HCT116 (cell line): ENCODE measurements at places on chromosomes 7 and 10.

GRCh38 chr10:42937649-42938180 is 139.2 kb upstream of the RET start:
- DNase-seq, result no peak

- DNase-seq, result no peak
These were observed 34.6 kb downstream of the MPLKIP start for GRCh38 chr7:40099837-40100236.

DNA sequence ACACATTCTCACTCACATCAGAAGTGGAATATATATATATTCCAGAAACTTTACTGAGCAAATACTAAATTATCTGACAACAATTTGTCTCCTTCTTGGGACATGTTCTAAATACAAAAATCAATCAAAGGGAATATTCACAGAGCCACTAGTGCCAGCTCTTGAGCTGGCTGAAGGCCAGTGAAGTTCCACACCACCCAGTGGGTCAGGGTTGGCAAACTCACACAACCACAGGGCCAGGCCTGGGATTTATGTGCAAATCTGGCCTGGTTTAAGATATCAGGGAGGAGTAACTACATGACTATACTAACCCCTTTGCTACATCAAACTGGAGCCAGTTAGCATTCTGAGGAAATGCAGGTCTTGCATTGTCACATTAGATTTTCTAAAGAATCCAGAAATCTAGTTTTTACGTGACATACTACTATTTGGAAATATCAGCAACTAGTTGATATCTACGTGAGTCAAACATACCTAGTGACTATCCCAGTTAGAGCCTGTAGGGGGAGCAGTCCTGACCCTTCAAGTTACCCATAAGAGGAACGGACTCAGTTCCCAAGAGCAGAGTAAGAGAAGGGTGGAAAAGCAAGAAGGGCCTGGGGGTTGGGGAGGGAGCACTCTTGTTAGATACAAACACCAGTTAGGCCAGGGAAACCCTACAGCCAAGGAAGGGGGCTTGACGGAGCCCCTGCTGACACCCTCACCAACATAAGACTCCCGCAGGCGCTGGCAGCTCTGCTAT is 600.4 kb downstream of the KCNMA1 start:
- DNase-seq, result peak; percentile 51

- DNase-seq, result no peak
These were observed 6.7 kb downstream of the SH2D4B start for GRCh38 chr10:80544316-80544953.

DNA sequence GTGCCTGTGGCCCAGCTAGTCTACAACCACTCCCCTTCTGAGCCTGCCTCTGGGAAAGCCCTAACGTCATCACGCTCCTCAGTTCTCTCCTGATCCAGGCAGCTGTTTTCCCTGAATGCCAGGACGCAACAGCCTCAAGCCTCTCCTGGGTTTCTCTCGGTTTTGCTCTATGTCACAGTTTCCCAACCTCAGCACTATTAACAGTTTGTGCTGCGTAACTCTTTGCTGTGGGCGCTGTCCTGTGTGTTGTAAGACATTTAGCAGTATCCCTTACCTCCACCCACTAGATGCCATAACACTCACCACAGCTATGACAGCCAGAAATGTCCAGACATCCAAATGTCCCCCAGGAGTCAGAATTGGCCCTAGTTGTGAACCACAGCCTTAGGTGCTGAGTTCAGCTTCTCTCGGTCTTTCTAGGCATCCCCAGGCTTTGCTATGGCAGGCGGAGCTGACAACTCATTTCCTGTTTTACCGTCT is 226.3 kb upstream of the NPVF start:
- no peak for DNase-seq

- DNase-seq, result no peak
These were observed 678.8 kb downstream of the INHBA start for GRCh38 chr7:41024126-41024525.

- DNase-seq, result no peak
These were observed 253.0 kb upstream of the PPP2R2D start for GRCh38 chr10:131647789-131648188.

GRCh38 chr10:5500910-5501309 is 1.5 kb upstream of the CALML5 start:
- no peak for DNase-seq

DNA sequence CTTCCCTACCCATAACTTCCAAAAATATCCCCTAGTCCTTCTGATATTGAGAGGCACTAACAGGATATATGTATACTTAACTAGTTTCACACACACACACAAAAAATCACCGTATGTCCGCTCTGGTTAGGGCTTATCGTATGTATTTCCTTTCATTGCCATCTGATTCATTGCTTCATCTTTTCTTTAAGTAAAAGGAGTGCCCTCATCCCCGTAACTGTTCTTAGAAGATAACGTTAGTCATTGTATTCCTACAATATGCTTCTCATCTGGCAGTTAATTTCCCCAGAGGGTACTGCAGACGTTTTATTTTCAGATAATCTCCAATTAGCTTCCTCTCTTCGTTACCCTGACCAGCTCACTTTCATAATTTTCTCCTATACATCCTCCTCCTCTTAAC is 37.3 kb downstream of the NRCAM start:
- DNase-seq, result no peak

GRCh38 chr7:147081117-147081516 is 964.5 kb downstream of the CNTNAP2 start:
- no peak for DNase-seq

DNA sequence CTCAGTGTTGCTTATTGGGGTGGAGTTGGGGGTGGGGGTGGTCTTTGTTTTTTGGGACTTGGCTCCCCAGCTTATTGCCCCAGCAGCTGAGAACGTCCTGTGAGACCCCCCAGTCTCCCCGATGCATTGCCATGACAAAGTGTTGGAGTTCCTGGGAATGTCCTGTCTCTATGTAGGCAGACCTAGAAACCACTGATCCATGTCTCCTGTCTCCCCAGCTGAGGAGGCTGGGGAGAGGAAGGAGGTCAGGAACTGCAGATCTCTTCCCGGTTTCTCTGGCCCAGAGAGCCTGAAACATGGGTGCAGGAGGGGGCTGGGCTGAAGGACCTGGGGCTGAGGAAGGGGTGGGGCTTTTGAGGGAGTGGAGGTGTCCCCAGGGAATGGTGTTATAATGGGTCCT is 80.2 kb upstream of the GTF2IRD1 start:
- DNase-seq, result no peak

GRCh38 chr10:69963178-69963834 is 89.3 kb upstream of the MACROH2A2 start:
- DNase-seq, result no peak

DNA sequence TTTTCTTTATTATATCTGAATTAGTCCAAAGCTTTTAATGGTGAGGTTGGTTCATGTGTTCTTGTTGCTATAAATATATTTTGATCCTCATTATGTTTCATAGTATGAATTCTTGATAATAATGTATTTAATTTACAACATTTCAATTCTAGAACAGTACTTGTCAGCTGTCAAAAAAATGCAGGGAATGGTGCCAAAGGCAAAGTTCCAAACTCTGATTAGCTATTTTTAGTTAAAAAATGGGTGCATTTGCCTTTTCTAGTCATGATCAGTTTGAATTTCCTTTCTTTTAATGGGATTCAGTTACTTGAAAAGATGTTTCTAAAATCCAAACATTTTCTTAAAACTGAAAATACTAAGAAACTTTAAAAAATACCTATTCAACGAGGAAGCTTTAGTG is 49.6 kb downstream of the ANKIB1 start:
- DNase-seq, result no peak

DNA sequence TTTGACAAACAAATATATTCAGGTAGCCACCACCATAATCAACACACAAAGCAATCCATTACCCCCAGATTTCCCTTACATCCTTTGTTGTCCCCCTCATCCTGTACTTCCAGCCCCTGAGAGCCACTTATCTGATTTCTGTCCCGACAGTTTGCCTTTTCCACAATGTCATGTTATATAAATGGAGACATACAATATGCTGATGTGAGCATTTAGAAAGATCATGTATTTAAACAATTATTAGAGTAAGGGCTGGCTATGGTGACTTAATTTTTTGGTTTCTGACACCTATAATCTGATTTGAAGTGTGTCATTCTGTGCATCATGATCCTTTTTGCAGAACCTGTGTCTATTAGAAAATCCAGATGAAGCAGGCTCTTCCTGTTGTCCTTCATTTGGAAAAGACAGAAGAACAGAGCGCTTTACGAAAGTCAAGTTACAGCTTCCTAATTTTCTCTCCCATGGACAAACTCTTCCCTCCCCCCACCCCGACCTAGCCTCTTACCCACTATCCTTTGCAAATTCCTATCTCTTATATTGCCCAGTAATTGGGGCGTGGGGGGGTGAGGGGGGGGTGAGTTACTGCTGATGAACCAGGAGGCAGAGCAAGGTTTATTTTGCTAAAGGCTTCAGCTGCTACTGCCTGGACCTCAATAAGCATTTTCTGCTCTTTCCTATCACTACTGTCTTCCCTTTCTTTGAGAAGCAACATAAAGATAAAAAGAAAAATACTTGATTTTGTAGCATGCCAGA is 252.4 kb upstream of the C7orf33 start:
- no peak for DNase-seq

DNA sequence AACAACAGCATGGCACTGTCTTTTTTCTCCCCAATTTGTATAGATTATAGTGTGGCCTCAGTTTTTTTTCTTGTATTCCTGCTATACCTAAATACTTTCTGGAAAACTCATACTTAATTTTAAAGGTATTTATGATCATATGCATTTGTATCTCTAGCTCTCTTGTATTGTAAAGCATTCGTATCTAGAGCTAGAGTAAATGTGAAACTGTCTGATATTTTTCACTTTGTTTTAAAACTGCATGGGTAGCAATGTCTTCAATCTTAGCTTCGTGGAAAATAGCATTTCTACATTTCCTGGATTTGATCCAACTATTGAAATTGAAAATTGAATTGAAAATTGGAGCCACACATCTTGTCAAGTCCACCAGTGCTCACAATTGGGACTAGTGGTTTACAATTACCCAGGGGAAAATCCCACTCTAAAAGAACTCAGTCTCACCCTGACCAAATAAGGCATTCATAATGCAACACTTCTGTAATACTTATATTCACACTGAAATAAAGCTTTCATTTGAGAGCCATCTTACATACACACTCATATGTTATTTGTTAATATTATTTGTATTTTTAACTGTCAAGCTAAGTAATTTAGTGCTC is 51.3 kb upstream of the KLF6 start:
- DNase-seq, result no peak

- no peak for DNase-seq
These were observed 216.6 kb downstream of the AGMO start for GRCh38 chr7:15345216-15345615.

DNA sequence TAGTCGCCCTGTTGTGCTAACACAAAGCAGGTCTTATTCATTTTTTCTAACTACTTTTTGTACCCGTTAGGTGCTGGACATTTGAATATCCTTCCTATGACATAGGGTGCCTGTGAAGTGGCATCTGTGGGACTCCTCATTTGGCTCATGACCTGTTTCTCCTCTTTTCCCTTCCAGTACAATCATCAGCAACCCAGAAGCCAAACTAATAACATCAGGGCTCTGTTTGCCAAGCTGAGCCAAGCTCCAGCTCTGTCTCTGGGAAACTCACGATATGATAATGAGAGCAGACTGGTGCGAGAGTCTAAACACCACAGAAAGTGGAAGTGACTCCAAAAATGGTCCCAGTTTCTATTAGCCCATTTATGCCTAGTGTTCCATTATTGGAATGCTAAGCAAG is 92.0 kb downstream of the SVIL start:
- DNase-seq, result no peak

- DNase-seq, result no peak
These were observed 865.4 kb upstream of the MBL2 start for GRCh38 chr10:53638006-53638405.

DNA sequence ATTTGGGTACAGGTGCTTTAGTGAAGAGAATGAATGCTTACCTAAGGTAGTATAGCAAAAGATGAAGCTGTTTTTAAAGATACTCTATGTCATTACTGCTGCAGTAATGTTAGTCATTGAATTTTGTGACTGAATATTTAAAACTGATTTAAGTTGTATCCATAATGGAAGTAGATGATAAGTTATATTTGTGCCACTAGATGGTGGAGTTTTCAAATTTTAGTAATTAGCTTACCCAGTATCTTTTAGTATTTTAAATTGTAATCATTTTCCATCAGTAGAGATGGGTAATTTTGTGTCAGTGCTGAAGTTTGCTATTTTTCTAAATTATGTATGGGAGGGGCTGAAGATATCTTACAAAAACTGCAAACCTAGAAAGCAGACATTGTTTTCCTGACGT is 25.2 kb downstream of the HBP1 start:
- no peak for DNase-seq

DNA sequence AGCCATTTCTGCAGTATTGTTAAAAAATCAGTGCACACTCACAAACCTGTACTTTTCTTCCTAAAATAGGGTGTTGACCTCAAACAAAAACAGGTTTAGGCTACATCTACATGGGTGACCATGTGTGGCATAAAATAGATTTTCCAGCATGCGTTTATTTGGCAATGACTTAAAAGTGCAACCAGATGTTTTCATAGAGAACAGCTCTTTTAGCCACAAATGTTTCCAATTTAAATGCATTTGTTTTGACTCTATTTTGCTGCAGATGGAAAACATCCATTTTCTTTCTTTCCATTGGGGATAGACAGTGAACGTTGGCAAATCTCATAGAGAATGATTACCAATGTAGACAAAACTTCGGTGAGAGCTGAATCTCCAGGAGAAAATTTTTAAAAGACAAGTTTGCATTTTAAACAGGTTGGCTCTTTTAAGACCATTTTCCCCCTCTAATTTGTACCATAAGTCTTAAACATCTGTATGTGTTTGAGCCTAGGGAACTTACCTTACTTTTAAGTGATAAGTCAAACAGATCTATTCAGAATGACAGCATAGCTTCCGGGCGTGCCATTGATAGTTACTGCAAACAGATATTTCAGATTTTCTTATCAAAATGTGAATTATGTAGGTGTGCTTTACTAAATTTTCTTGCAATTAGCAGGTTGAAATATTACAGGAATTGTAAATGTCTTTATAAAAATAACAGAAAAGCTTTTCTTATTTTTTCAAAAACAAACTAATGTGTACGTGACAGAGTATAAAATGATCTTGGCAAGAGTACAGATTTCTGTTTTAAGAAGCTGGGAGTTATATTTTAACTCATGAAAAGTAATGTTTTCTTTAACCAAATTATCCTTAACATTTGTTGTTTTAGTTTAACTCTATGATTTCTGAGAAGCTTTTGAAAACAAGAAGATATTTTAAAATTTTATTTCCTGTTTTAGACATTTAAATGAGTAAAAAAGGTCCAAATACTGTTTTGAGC is 144.9 kb downstream of the HGF start:
- DNase-seq, result no peak

- DNase-seq, result no peak
These were observed 164.2 kb upstream of the DPP6 start for GRCh38 chr7:153887749-153888569.

GRCh38 chr7:64320547-64321513 is 7.1 kb downstream of the ZNF736 start:
- DNase-seq, result no peak

- no peak for DNase-seq
These were observed 246.5 kb downstream of the COBL start for GRCh38 chr7:51070151-51070550.

DNA sequence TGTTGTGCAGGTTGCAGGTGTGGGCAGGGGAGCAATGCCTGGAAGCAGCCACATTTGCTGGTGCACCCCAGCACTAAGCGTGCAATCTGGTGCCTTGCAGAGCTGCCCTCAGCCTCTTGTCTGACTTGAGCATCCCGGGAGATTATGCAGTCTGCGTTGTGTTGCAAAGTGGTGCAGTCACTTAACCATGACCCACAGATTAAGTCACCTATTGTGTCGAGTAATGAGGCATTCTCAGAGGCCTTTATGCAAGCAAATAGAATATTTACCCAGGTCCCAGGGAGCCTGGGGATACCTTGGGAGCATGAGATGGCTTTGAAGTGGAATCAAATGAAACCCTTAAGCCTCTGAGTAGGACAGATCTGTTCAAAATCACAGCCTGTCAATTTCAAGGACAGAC is 529.0 kb downstream of the TYW1 start:
- DNase-seq, result no peak
